ENCODE measurements at places on chromosomes 7 and 10.

DNA sequence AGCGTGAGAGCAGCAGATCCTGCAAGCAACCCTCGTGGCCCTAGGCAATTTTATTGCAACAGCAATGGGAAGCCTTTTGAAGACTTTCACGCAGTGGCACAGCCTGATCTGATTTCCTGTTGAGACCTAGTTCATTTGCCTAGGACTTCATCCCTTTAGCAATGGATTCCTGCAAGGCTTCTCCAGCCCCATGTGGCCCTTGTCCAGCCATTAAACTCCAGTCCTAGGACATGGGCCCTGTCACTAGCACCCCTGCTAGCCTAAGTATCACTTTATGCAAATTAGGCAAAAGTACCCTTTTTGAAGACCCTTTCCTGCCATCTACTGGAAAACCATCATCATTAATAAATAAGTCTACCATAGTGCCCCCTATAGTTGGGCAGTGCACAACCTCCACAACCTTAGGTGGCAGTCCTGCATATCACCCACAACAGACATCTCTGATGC is 379.4 kb downstream of the GALNT17 start:
- no peak for DNase-seq

DNA sequence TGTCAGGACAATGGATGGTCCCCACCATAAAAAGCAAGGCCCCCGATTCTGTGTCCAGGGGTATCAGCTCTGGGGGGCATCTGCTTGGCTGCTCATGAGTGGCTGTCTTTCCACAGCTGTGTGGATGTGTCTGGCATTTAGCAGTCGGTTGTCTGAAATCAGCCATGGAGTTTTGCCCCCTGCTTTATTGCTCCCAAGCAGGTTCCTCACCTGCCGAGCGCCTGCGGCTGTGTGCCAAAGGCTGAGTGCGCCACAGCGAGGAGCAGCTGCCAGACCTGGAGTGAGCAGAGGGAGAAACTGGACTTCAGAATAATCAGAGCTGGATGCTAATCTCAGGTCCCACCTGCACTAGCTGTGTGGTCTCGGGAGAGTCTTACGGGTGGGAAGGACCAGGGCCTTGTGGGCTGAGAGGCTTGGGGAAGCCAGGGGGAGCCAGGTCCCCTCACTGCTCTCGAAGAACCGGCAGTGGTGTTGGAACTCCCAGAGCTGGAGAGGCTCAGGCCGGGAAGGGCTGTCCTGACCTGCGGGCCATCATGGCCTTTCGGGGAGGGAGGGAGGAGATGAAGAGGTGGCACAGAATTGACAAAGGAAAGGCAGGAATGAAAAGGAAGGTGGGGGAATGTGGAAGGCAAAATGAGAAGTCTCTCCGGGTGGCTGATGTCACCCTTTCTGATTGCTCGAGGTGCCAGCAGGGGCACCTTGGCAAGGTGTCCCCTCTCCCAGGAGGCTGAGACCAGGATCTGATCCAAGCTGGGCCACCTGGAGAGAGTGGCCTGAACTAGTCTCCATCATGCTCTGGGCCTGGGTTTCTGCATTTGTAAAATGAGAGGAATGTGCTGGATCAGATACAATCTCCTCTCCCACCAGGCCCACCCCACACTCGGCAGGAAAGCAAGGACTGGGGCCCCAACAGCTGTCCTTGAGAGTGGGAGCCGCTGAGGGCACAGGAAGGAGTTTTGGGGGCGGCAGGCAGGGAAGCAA is 30.2 kb upstream of the LEP start:
- DNase-seq, result no peak

- DNase-seq, result no peak
Observed at GRCh38 chr10:98420786-98421185, 5.8 kb upstream of the PYROXD2 start.

DNA sequence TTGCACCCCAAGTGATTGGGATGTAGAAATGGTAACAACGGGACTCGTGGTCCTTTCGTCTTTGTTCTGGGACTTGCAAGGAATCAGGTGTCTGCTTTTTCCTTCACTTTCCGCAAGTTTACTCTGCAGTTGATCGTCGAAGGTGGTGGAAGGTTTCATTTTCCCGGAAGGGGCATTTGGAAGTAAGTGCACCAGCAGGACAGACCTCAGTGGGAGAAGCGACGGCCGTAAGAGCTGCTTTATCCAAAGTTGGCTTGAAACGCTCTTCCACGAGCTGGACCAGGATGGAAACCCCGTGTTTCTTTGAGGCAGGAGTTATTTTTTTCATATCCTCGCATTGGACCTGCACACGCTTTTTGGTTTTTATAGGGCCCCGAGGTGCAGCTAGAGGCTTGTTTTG is 1.2 kb downstream of the BRI3 start:
- DNase-seq, result no peak

DNA sequence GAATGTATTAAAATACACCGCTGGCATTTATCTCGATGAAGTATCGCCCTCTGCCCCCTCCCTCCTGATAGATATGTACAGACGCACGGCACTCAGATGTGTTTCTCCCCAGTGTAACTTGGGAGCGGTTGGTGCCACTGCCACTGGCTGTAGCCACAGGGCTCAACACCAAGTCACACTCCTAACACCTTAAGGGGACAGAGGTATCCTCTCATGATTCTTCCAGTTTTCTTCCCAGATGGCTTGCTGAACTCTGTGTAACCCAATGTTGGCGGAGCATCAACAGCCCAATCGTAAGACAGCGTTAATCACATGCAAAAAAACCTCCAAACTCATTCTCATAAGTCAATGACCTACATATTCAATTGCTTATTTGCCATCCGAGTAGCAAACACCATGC is 35.5 kb downstream of the CTBP2 start:
- no peak for DNase-seq

DNA sequence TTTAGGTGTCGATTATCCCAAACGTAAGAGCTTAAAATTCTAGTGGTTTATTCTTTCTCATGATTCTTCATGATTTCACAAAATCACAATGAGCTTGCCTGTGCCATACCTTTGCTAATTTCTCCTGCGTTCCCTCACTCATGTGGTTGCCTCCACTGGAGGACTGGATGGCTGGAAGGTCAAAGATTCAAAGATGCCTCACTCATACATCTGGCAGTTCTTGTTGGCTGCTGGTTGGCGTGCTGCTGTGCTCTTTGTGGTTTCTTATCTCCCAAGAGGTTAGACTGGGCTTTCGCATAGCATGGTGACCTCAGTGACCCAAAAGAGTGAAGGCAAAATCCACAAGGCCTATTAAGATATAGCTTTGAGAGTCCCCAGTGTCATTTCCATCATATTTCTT is 877.6 kb upstream of the AUTS2 start:
- DNase-seq, result no peak

- DNase-seq, result no peak
Observed at GRCh38 chr10:86644794-86645445, 9.4 kb upstream of the OPN4 start.

DNA sequence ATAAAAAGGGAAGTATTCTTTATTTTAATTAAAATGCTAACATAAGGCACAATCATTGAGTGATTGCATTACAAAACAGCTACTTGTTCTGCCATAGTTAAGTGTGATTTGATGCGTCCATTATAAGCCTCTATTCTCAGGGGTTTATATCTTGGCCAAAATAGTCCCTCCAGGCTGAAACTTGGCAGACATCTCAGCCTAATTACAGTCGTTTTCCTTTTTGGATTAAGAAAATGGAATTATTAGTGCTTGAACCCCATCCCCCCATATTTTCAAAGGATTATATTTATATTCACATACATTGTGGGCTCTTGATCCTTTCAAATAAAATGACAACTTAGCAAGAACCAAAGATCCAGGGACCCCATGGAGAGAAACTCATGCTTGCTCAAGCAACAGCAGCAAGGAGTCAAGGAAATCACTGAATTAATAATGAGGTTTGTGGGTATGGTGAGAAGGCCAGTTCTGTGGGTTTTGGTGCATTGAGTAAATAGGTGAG is 66.7 kb upstream of the NEUROD6 start:
- DNase-seq, result no peak

GRCh38 chr7:124276005-124276622 is 243.2 kb upstream of the TMEM229A start:
- no peak for DNase-seq

DNA sequence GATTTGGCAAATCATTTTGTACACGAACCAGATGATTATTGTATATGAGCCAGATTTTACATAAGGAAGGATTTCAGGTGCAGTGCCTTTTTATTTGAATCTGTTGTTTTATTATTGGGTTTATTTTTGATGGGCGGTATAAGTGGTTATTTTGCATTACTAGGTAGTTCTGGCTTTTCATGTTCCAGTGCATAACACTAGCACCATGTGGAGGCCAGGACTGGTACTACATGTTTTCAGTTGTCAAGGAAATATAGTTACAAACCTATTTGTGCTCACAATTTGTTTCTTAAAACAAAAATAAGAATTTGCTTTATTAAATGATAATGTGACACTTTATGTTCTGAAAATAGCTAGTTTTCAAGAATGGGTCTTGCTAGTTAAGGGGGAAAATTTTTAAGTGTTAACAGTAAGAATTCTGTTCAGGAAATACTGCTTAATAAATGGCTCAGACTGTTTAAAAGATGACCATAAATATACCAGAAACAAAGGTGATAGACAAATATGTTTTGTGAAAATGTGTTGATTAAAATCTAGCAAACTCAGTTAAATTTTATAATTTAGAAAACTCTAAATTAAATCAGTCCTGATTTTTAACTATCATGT is 7.1 kb upstream of the SEMA3E start:
- peak; percentile 62 for DNase-seq

DNA sequence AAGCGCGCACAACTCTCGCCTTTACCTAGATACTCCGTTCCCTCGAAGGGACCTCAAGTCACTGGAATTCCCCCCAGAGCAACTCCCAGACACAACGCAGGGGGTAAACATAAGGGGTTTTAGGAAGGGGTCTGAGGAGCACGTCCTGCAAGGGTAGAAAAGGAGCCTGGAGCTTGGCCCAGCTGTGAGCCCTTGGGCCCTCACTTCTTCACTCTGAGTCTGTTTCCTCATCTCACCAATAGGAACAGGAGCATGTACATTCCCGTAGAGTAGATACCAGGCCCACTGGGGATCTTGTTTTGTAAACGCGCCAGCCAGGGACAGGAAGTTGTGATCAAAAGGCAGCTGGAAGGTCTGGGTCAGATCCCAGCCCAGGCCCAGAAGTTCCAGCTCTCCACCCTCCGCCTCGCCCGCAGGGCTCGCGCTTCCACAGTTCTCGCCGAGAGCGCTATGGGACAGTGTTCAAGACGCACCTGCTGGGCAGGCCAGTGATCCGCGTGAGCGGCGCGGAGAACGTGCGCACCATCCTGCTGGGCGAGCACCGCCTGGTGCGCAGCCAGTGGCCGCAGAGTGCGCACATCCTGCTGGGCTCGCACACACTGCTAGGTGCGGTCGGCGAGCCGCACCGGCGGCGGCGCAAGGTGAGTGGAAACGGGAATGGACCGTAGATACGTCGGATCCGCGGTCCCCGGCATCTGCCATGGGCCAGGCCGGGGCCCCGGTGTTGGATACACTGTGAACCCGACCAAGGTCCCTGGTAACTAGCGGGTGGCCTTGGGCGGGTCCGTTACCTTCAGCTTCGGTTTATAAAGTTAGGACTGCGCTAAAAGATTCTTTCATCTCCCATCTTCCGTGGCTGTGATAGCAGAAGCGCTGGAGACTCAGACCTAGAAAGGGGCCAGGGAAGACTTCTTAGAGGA is 1.3 kb downstream of the CYP26C1 start:
- DNase-seq, result peak; percentile 66

Measured in common myeloid progenitor, CD34-positive (primary cell).